ENCODE measurements at places on chromosomes 1 and 21.

- no peak for DNase-seq
These were observed 21.4 kb downstream of the FAAH start for GRCh38 chr1:46415514-46415913.

GRCh38 chr1:25889470-25889869 lies 14.0 kb upstream of the PAQR7 start:
- DNase-seq = peak; percentile 4

DNA sequence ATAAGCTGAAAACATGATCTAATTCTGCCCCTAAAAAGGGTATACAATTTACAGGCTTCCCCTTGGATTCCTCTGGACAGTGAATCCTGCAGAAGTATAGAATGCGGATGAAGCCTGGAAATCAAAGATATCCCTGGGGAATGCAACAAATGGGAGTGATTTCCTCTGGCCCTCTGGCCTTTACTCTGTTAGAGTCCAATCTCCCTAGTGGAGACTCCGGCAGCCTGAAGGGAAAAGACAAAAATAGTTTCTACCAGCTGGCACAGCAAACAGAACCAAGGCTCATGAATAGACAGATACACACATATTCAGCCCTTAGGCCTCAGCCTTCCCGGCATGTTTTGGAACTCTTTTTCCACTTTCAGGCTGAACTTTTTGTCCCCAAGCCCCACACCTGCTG lies 3.9 kb upstream of the LRRC52 start:
- no peak for DNase-seq

DNA sequence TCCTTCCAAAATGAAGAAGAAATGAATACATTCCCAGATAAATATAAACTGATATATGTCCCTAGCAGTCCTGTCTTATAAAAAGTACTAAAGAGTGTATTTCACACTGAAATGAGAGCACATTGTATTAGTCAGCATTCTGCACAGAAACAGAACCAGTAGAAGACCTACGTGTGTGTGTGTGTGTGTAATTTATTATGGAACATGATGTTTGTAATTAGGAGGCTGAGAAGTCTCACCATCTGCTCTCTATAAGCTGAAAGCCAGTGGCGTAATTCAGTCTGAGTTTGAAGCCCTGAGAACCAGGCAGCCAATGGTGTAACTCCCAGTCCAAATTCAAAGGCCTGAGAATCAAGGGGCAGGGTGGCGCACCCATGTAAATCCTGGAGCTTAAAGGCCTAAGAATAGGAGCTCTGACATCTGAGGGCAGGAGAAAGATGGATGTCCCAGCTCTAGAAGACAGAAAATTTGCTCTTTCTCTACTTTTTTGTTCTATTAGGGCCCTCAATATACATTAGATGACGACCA lies 146.5 kb upstream of the LYPLAL1 start:
- DNase-seq = no peak

DNA sequence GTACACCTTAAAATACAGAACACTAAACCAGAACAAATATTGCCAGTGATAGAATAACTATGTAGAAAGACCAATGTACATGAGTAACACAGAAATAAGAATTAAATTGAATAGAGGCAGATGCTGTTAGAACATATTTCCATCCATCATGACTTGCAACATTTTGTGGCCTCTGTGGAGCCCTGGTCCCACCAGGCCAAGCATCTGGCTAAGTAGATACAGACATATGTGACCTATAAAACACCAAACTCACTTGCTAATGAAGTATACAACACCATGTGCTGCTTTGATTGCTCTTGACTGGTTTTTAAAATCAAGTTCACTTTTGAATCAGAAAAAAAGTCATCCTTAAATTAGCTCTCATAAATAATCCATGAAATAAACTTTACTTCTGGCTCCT lies 20.5 kb downstream of the SLC19A2 start:
- DNase-seq = no peak

DNA sequence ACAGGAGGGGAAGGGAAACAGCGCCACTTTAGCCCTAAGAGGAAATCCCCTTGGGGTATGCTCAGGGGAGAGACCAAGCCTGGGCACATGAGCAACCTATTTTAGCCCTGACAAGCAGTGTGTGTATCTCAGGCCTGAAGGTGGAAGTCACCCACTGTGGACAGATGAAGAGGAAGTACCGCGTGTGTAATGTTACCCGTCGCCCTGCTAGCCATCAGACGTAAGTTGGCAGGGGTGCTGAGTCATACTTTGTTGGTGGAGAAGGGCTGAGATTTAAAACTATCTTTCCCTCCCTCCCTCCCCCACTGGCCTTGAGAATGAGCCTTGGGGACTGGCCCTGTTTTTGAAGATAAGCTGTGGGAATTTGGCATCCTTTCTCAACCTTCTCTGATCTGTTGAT lies 11.2 kb downstream of the AGO1 start:
- DNase-seq = peak; percentile 38

DNA sequence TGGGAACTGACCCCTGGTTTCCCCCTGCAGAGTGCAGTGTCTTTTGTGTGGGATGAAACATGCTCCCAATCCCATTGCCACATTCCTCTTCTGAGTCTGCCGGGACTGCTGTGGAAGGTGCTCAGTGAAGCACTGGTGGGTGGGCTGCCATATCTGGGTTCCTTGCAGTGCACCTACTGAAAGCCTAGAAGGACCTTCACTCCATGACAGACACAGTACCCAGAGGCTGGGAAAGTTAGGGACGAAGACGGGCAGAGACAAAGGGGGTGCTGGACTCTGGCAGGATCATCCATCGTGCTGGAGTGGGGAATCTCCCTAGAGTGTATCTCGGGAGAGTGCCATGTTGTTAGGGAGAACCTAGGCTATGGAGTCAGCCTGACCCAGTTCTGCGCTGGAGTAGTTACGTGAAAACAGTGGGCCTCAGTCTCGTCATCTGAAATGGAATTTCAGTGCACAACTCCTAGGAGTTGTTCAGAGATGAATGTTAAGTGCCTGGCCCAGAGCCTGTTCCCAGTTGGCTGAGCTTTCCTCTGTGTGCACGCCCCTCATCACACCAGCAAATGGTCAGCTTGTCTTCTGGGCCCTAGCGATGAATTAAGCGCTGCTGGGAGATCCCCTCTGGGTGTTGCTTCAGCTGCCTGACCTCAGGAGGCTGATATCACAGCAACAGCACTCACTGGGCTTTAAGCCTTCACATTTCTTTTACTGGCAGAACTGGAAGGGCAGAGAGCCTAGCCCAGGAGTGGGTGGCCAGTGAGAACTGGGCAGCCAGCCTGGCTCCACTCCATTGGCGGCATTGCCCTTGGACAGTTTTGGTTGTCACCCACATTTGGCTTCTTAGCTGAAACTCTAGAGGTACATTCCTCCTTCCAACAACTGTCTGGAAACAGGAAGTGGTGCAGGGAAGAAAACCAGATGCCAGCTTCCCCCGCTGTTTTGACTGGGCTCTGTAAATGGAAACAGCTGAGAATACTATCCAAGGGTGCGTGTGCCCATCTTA lies 479.8 kb upstream of the VAMP3 start:
- peak; percentile 13 for DNase-seq

GRCh38 chr21:28821276-28822122 lies 171.2 kb downstream of the LTN1 start:
- no peak for DNase-seq

DNA sequence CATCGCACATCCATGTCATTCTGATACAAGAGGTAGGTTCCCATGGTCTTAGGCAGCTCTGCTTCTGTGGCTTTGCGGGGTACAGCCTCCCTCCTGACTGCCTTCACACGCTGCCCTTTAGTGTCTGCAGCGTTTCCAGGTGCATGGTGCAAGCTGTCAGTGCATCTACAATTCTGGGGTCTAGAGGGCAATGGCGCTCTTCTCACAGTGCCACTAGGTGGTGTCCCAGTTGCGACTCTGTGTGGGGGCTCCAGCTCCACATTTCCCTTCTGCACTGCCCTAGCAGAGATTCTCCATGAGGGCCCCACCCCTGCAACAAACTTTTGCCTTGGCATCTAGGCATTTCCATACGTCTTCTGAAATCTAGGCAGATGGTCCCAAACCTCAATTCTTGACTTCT lies 138.2 kb upstream of the BRINP3 start:
- no peak for DNase-seq

- DNase-seq = no peak
These were observed 46.3 kb downstream of the DOP1B start for GRCh38 chr21:36202726-36203602.

DNA sequence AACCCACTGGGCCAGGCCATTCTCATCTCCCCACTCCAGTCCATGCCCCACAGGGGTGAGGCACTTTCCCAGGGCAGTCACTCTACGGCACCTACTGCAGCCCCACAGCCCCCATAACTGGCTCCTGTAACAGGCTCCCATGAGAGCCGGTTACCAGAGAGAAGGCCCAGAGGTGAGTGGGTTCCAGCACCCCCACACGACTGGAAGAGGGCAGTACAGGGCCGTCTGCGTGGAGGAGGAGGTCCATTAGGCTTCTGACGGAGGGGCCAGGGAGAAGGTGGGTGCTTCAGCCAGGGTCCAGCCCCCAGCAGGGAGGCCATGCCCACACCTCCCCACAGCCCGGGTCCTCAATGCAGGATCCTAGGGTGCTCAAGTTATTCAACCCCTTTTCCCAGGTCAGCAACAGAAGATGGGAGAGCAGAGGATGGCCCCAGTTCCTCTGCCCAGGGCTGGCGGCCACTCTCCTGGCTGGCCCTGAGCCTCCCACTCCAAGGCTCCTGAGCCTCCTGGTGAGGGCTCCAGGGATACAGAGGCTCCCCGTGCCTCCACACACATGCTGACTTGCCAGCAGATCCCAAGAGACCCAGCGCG lies 1.6 kb downstream of the ACAP3 start:
- DNase-seq = no peak

- DNase-seq = no peak
These were observed 16.7 kb upstream of the ADAMTS5 start for GRCh38 chr21:26983576-26983975.

DNA sequence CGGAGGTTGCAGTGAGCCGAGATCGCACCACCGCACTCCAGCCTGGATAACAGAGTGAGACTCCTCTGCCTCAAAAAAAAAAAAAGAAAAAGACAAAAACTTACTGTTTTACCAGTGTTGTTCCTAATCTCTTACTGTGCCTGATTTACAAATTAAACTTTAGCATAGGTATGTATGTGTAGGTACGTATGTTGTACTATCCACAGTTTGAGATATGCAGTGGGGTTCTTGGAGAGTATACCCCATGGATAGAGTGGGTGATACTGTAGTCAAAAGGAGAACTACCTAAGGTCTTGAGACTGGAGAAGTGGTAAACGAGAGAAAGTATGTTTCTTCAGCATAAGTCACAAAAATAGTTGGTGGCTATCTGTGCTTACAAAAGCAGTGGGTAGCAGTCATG lies 38.6 kb downstream of the RNF11 start:
- DNase-seq = no peak

DNA sequence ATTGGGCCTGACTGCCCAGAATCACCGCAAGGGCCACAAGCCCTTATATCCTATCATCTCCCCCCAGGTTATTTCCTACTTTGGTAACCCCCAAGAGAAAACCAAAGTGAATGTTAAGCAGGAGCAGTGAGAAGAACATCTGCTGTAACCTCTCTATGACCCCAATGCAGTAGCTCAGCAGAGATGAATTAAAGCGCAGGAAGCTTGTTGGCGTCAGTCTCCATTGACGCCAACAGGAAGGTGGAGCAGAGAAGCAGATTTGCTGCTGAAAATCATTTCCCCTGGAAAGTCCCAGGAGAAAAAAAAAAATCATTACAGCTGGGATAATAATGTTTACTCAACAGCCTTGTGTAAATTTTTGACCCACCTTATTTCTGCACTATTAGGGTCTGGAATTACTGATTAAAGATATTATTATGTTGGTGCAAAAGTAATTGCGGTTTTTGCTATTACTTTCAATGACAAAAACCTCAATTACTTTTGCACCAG lies 33.2 kb upstream of the FAM163A start:
- DNase-seq = peak; percentile 80

- DNase-seq = no peak
These were observed 11.9 kb upstream of the EDN2 start for GRCh38 chr1:41496080-41497055.

- DNase-seq = no peak
These were observed 59.9 kb upstream of the CDC42BPA start for GRCh38 chr1:227378181-227378580.

DNA sequence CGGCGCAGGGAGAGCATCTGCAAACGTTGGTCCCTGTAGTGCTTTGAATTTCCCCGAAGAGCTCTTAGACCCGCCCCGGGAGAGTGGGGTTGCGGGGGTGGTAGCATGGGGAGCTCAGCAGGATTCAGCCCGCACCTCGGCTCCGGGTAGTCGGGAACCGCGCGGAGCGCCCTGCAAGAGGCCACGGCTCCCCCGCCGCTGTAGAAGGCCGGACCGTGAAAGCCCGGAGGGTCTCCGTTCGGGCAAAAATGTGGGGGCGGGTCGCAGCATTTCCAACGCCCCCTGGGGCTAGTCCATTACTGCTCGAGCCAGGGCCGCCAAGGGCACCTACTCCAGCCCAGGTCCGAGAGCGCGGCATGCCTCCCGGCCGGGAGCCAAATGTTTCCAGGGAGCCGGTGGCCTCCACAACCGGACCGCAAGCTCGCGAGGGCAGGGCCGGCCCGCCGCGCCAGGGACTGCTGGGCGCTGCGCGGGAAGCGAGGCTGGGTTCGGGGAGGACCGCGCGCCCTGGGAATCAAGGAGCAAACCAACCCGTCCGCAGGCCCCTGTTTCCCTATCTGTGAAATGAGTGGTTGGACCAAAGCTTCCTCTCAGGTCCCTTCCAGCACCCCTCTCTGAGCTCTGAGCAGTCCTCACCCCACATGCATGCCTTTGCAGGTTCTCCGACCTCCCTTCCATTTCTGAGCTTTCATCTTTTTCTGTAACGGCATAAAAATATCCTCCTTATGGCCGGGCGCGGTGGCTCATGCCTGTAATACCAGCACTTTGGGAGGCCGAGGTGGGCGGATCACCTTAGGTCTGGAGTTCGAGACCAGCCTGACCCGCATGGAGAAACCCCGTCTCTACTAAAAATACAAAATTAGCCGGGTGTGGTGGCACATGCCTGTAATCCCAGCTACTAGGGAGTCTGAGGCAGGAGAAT lies 775 bp upstream of the TMEM63A start:
- no peak for DNase-seq

GRCh38 chr1:155077346-155077745 lies 1.3 kb upstream of the EFNA3 start:
- DNase-seq = no peak

GRCh38 chr1:109687641-109688499 lies at the start of gene GSTM1:
TSS of gene GSTM1 (plus strand) at chr1:109687817. CDS start at chr1:109687874, 57 bp downstream.
- peak; percentile 43 for DNase-seq

DNA sequence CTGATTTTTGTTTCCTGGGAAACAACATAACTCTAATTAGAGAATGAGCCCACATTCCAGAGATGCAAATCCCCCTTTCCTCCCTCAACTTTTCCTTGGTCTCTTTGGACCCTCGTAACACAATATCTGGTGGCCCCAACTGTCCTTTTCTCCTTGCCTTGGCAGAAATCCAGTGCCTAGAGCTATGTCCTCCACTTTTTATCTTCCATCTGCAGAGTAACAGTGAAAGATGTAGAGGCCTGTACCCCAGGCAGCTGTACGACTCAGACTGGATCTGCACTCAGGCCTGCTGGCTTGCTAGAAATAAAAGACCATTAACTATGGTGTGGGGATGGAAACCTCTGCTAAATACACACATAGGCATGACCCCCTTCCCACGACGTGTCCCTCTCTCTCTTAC lies 72.0 kb downstream of the WARS2 start:
- no peak for DNase-seq

DNA sequence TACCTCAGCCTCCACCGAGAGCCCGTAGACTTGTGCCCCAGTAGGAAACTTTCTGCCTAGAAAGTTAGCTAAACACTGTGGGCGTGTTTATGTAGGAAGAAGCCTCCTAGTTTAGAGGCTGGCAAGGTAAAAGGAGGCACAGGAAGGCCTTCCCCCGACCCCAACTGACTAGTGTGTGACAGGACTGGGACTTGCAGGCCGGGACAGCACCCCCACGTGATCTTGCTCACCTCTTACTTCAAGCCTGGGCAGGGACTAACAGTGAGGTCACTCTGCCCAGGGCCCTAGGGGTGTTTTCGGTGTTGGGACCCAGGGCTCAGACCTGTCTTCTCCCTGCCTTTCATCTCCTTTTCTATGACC lies 392 bp upstream of the TAGLN2 start:
- no peak for DNase-seq
